Left ventricle myocardium inferior (tissue), 1 donor: ENCODE measurements at places on chromosomes 1 and 21. TPM values are rescaled to one million over a fixed set of nuclear protein-coding genes. Genes with fewer than 3 reads are reported as not detected.

- DNase-seq, result no peak
Observed at GRCh38 chr1:155801149-155801548, 55.9 kb downstream of the GON4L start.

GRCh38 chr1:74713849-74714248 lies 19.0 kb downstream of the CRYZ start:
- no peak for DNase-seq

DNA sequence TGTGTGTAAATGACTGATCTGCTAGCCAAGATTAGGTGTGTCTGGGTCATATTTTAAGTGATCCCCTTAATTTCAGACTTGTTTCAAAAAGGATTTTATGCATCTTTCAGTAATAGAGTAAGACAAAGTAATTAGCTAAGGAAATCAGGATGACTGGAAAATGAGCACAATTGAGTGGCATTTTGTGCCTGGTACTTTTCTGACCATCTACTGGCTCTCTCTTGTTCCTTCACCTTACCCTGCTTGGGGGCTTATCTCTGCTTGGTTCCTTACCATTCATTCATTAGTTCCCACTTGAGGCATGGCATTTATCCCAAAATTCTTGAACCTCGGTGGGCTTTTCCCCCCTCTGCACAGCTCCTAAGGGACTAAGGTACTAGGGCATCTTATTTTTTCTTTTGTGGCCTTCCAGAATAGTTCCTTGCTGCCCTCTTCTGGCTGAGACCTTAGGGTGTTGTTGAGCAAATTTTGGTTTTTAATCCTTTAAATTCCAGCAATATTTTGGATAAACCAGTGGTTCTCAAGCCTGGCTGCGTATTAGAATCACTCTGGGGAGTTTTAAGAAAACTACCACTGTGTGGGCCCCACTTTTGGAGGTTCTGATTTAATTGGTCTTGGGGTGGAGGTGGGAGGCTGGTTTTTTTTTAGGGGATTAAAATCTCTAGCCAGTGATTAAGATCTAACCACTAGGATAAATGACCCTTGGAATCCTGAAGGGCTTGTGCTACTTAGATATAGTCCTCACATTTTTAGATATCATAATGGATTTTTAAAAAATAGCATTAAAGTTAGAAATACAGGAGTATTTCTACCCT lies 50.8 kb downstream of the HS2ST1 start:
- no peak for DNase-seq

GRCh38 chr21:44510109-44510507 lies 29.9 kb downstream of the KRTAP10-1 start:
- DNase-seq, result no peak

The DRAXIN gene
- total RNA-seq, result 0.05 TPM
